NCI-H460 (cell line): ENCODE measurements at places on chromosomes 11 and 22.

DNA sequence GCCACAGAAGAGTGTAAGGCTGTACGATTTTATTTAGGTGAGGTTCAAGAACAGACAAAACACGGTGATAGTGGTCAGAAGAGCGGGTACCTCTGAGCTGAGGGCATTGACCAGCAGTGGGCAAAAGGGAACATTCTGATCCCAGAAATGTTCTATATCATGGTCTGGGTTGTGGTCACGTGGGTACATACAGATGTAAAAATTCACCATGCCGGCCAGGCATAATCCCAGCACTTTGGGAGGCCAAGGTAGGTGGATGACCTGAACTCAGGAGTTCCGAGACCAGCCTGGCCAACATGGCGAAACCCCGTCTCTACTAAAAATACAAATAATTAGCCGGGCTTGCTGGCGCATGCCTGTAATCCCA, 31.1 kb upstream of the GCAT start:
- no peak for DNase-seq

- DNase-seq = no peak
These were observed 119.9 kb downstream of the FEZ1 start for GRCh38 chr11:125376117-125376516.

GRCh38 chr22:49291781-49292180, 535.9 kb downstream of the BRD1 start:
- DNase-seq = no peak

DNA sequence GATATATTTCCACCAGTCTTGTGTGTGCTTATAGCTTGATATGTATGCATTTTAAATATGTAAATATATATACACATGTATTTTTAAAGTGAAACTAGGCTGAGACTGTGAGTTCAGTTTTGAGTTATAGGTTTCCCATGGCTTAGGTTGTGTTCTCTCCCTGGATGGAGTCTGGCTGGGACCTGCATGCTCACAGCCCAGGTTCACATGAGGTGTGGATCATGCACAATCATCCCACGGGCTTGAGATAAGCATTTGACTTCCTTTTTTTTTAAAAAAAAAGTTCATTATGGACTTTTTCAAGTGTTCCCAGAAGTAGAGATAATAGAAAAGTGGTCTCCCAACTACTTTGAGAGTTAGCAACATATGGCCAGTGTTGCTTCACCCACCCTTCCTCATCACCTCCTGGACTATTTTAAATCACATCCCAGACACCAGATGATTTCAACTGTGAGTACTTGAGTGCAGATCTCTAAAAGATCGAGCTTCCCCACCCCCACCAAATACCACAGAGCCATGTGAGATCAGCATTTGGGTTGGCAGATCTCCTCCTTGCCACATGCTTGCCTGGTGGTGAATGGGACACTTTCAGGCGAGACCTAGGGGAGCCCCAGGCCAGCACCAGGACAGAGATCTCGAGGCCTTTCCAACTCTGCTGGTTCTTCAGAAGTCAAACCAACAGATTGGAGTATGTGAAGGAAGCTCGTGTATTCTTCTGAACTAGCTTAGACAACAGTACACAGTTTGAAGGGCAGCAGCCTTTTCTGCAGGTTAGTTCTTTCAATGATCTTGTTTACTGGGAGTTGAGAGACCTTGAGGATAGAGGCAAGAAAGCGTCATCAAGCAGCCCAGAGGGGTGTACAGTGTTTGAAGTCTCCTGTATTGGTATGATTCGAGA, 15.9 kb downstream of the MED15 start:
- DNase-seq = no peak

DNA sequence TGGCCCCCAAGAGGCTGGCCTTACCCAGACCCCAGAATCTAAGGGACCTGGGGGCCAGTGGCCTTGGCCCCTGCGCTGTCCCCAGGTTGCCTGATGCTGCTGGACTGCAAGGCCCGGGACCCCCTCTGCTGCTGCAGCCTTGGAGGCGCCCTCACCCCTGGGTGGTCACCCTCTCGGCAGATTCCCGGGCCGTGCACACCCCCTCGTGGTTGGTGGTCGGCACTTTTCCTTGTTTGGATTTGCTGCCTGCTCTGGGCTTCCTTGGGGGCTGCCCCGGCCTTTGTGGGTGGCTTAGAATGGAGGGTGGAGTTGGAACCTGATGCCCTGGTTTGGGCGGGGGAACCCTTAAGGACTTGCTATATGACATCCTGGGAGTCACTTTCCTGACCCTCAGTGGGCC, 5.3 kb downstream of the RIN1 start:
- DNase-seq = no peak

GRCh38 chr11:23398052-23398451, 537.8 kb upstream of the CCDC179 start:
- no peak for DNase-seq

DNA sequence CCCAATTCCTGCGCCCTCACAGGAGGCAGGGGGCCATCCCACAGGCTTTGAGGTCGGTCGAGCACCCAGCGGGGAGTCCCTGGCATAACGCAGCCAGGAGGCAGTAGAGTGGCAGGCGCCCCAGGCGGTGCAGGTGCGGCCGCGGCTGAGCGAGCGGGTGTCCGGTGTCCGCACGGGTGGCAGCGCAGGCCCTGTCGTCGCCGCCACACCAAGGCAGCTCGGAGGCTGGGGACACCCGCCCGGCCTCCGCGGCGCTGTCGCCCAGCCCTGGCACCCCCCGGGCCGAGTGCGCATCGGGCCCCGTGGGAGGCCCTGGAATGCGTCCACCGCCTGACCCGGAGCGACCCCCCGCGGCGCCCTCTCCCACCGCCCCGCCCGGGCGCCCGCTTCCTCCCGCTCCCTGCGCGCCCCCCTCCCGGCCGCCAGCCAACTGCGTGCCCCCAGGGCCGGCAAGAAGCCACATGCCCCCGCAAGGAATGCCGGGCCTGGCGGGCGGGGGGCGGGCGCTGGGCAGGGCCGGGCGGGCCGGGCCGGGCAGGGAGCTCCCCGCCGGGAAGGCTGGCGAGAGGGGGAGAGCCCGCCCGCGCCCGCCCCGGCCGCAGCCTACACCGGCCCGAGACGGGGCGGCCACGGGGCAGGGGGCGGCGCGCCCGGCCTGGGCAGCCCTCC, 33.9 kb downstream of the PRDM11 start:
- peak; percentile 12 for DNase-seq

DNA sequence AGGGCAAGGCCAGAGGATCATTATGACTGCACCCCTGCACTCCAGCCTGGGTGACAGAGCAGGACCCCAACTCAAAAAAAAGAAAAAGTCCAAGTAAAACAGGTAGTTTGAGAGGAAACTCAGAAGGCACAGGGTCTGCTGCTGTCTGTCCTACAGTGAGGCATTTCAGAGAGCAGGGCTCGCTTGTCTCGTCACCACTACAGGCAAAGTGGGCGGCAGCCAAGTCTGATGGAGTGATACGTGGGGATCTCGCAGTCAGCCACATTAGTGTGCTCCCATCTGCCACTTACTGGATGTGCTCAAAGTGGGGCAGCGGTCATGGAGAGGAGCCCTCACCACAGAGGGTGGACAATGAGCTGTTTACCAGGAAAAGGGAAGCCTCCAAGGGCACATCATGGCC, 42.1 kb downstream of the PI4KA start:
- no peak for DNase-seq

GRCh38 chr11:75518771-75519653, 6.7 kb downstream of the GDPD5 start:
- no peak for DNase-seq

DNA sequence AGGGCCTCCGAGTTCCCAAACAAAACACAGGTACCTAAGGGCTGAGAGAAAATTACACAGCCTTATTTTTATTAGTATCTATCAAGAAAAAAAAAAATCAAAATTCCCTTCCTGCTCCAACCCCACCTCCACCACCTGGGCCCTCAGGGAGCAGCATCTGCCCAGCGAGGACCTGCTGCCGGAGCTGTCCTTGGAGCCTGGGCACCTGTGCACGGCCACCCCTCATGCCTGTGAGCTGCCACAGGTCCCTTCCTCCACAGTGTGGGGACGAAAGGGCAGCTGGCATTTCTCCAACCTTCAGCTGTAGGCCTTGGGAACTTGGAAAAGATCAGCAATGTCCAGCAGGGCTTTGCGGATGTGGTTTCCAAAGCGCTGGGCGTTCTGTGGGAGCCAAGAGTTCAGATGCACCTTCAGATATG, 6.3 kb upstream of the SYCE3 start:
- no peak for DNase-seq

DNA sequence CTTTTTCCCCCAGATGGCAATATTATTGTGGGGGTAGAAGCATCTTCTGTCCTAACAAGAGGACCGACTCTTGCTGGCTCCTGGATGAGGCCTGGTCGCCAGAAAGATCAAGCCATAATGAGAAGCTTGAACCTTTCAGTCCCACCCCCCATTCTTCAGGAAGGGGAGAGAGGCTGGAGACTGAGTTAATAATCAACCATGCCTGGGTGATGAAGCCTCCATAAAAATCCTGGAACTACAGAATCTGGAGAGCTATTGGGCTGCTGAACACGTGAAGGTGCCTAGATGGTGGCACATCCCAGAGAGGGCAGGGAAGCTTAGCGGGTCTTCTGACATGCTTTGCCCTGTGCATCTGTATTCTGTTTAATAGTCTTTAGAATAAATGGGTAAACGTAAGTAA, 16.3 kb downstream of the AP5B1 start:
- DNase-seq = no peak

- no peak for DNase-seq
These were observed 13.1 kb downstream of the SCARF2 start for GRCh38 chr22:20424568-20424931.

GRCh38 chr22:19909350-19910179, 32.0 kb upstream of the COMT start:
- peak; percentile 68 for DNase-seq
